ENCODE measurements at places on chromosomes 3 and 15.

DNA sequence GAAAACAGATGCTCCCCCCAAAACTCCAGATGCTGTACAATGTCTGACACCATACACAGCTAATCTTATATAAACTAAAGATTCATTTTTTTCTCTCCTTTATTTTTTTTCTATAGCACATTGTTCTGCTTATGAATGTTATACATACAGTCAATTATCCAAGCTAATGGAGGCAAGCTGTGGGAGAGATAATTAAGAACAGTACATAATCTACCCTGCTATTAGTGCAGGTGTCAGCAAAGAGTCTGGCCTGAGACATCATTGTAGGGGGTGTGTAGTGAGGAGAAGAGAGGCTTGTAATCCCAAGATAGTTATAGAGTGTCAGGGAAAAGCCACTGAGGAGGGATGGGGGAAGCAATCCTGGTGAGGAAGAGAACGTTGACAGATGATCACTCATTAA, 25.4 kb upstream of the CHMP2B start:
- DNase-seq = no peak

DNA sequence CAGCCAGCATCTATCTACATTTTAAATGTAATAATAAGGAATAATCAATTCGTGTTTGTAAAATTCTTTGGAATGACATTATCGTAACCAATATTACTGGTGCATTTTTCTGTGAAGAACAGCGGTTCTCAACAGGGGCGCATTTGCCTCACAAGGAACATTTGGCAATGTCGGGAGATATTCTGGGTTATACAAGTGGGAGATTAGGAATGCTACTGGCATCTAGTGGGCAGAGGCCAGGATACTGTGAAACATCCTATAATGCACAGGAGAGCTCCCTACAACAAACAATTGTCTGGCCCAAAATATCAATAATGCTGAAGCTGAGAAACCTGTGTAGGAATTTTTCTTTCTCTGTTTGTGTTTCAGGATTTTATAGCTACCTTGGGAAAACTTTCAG, 25.0 kb downstream of the ACP3 start:
- no peak for DNase-seq

DNA sequence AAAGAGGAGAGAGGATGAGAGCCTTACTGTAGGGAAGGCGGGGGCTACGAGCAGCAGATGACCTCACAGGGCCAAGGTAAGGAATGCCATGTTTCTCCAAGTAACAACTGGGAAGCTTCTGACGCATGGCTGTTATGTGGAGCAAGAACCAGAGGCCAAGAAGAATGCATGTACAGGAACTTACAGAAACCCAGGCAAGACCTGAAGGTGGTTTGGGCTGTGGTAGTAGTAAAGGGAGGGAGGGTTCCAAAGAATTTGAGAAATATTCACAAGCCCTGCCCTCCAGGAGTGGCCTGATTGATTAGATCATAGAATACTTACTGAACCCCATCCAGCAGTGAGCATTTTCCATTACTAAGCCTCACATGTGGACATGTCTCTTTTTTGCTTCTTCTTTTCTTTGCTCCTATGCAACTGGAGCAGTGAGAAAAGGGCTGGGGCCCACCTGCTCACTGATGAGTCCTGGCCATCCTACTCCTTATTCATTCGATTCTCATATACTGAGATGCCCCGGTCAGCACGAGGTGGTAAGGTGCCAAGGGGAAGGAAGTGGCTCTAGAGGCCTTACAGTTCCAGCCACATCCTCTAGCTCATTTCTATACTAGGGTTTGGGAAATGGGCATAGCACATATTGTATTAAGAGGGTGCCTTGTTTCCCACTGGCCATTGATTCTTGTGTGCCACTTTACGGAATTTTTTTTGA, 8.3 kb upstream of the SLC12A8 start:
- no peak for DNase-seq

DNA sequence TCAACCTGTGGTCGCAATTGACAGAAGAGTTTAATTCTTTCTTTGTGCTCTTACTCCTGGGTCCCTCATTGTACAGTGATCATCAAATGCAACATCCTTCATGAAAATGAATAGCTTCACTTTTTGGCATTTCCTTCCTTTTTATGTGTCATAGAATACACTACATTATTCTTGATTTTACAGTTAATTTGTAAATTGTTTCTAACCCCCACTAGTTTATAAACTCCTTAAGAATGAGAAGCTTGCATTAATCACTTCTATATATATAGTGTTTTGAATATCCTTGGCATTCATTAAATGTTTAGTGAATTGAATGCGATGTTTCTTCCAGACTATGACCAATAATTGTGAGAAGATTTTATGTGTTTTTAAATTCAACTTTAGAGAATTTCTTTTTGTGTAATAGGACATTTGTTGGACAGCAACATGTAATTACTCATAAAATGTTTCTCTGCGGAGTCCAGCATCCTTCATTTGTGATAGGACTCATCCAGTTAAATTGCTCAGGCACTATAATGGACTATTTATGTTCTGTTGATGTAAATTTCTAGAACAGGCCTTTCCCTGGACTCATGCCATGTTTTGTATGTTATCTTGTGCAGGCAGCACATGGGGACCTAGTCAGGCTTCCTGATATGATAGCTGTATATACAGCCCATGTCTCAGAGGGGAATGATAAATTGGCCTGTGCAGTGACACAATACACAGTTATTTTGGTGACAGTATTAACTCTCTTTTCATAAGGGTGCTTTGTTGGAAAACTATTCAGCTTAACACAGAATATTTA, 51.3 kb downstream of the MBNL1 start:
- no peak for DNase-seq

DNA sequence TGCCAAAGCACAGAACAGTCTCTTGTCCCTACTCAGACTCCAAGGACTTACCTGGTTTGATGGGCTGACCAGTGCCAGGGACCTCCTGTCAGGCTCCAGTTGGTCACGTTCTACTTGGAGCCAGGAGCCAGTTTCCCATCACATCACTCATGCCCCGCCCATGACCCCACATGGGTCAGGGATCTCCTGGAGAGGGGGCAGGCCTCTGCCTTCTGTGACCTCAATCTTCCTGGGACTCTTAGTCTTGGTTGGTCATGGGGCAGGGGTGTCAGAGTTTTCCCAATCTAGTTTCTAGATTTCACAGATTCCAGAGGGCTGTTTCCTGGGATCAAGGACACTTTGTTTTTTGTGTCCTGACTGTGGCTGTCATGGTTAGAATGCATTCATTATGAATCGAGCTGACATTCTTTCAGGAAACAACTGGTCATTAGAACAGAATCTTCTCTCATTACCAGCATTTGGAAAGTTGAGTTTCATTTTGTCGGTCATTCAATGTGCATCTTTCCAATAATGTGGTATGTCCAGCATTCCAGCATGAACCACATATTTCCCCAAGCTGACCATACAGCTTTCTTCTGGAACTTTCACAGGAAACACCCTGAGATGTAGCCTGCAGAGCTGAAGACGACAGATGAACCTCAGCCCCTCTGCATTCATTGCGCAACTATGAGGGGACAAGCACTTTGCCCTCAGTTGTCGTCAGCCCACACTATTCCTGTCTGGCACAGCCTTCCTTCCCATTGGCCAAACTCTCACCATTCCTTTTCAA, 19.8 kb downstream of the CYP19A1 start:
- no peak for DNase-seq

Measured in endothelial cell (in vitro differentiated cells).